ENCODE measurements at places on chromosomes 11 and 22.

DNA sequence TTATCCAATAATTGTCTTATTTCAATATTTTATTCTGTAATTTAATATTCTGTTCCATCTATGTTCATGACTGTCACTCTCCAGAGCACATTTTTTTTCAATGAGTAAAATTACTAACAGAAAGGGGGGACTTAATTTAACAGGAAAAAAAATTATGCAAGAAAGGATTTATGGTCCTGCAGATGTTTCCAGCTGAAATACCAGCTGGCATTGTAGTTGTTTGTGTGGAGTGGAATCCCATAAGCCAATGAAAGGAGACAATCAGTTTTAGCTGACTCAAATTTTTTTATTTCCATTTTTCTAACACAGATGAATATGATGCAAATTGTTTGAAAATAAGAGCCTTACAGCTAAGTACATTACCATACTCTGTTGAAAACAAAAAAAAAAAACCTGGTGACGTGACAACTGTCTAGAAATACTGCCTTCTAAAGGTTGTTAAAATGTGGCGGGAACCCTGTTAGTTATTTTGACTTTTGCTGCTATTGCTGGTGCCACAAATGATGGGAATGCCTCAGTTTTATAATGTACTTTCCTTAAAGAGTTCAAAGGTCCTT is 389.1 kb downstream of the ETS1 start:
- no peak for DNase-seq

DNA sequence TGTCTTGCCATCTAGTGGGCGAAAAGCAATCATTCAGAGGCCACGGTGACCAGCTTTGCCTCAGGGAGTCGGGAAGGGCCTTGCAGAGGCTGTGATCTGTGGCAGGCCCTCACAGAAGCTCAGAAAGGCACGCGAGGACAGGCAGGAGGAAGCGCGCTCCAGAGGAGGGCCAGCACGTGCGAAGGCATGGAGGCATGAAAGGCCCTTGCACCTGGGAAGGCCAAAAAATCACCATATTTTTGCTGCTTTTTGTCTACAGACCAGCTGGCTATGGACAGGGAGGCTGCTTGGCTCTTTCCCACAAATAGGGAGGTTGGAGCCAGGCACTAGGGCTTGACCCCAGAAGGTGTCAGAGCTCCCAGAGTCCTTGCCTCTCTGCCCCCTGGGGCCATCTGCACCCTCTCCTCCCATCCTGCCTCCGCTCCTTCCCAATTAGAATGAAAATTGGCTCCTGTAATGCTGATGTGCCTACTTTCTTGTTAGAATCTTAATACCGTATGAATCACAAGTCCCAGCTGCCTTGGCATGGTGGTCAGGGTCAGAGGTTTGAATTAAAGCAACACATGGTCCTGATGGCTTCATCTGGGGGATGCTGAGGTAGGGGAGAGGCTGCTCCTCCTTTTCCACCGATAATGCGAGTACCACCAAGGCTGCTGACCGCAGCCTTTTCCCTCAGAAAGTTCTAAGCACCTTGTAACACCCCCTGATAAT is 69.1 kb downstream of the FEZ1 start:
- DNase-seq, result no peak

DNA sequence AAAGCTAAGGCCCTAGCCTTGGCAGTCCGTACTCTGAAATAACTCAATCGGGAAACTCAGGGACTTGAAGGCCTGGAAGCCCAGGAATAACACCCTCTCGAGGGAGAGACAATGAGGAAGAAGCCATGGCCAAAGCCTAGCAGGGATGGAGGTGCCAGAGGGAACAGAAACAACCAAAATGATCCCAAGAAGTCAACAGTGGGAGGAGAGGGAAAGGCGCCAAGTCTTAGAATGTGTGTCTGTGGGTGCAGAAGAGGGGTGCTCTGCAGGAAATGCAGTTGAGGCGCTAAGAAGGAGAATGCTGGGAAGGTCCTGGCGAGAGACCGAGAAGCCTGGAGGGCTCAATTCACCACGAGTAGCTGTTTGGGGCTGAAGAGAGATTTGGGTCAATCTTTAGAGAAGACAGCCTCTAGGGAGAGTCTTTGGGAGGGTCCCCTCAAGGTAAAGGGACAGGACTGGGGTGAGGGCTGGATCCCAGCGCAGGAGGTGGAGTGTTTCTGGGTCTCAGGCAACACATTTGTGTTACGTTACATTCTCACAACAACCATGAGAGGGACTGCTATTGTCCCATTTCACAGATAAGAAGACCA is 760 bp upstream of the MAPK8IP1 start:
- DNase-seq, result no peak

GRCh38 chr11:59550842-59551658 is 39.7 kb downstream of the OR4D9 start:
- DNase-seq, result peak; percentile 84

DNA sequence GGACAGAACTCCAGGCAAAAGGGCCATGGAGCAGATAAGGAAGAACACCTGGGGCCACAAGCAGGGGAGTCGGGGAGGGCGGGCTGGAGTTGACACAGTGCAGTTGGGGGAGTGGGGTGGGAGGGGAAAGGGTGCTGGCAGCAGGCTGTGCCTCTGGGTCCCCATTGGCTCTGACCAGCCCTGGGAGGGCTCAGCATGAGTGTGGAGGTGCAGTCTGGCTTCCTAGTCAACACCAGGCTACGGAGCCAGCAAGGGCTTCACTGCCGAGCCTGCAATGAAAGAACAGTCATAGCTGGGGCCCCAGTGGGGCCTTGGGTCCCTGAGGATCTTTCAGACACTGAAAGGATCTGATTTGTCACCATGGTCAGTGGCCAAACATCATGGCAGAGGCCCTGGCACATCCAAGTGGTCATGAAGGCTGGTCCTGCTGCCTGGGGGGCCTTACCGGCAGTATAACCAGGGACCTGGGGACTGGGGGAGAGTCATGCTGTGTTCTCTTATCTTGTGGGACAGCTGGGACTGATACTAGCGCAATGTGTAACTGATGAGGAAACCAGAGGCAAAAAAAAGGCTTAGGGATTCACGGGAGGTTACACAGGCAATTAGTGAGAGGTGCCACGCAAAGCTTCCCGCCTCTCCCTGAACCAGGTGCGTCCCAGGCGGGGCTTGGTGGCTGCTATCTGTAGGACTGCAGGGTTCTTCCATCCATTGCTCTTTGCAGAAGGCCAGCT is 11.6 kb downstream of the SLC37A2 start:
- no peak for DNase-seq

DNA sequence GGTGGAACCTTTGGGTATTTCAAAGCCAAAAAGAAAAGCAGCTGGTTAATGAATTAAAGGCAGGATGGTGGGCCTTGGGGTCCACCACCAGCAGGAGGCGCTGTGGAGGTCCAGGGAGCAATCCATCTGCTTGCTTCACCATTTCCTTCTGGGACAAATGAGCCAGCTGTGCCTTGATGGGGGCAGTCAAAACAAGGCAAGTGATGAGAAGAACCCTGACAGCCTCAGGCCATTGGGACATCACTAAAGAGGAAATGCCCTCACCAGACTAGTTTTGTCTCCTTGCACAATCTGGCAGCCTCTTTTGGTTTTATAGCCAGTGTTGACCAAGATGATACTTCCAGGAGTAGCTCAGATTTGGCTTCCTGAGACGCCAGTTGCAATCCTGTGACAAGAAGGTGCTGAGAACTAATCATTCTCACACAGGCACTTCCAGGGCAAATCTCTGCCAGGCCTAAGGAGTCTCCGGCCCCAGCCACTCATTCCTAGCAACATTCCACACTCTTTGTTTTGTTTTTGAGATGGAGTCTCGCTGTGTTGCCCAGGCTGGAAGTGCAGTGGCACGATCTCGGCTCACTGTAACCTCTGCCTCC is 38.2 kb upstream of the WEE1 start:
- DNase-seq, result peak; percentile 81

DNA sequence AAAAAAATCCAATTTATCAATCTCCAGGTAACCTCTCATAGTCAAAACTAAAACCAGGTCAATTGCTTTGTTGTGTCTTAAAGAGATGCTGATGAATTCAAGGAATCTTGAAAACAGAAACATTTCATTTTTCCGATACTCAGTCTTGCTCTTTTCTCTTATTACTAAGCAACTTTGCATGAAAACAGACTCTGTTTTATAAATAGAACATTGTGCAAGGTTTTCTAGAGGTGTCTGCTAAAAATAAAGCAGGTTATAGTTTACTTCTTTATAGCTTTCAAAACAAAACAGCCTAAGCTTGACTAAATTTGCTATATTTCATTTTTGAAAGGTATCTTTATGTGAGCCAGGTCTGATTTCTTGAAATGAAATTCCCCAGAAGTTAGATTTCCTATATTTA is 109.3 kb downstream of the ARL14EP start:
- DNase-seq, result no peak

GRCh38 chr11:97832451-97832850 is 1188.3 kb upstream of the CNTN5 start:
- no peak for DNase-seq

GRCh38 chr11:46961041-46961440 is 24.5 kb downstream of the CSTPP1 start:
- no peak for DNase-seq

DNA sequence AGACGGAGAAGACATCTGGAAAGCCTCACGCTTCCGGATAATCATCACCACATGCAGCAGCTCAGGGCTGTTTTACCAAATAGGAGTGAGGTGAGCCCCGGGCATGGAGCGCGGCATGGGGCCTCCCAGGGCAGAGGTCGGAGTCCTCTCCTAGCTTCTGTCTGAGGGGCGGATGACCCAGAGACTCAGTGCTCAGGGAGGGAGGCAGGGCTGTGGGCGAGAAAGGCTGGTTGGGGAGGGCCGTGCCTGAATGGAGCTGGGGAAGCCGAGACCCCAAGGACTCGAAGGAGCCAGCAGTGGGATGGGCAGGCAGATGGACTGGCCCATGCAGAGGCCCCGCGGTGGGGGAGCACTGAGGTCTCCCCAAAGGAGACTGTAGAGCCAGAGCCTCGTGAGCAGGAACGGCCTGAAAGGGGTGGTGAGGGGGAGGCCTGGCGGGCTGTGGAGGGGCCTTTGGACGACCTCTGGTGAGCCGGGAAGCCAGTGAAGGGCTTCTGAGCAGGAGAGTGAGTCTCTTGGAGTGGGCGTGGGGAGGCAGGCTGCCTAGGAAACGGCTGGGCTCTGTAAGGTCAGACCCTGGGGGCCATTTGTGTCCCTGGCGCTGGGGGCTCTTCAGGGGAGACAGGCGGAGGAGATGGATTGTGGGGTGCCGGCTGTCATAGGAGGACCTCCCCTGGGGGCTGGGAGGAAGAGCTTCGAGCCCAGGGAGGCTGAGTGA is 24.7 kb upstream of the PANX2 start:
- DNase-seq, result no peak

DNA sequence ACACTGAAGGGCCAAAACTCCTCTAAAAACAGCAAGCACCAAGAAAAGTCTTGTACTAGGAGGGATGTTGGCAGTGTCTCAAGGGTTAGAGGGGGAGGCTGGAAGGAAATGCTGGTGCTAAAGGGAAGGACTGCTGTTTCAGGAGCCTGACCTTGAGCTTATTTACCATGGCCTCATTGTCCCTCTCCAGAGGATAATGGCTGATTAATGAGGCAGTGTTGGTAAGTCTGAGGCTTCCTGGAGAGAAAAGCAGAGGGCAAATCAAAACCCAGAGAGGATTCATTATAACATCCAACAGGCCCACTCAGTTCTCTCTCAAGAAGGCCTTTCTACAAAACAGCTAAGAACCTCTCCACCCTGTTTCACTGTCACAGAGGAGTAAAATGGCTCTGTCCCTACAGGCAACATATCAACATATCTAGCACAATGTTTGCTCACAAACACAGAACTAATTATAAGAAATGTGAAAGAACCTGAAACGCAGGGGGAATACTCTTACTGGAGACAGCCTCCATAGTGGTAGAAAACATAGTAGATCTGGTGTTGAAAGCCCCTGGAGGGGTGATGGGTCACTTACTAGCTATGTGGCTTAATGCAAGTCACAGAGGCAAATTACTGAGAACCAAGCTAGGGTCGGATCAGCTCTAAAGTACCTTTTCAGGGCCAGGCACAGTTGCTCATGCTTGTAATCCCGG is 31.4 kb downstream of the NUMA1 start:
- no peak for DNase-seq

- peak; percentile 58 for DNase-seq
Measured at GRCh38 chr11:2881981-2882375, 3.6 kb downstream of the CDKN1C start.

- DNase-seq, result no peak
Measured at GRCh38 chr11:110453684-110454354, 24.1 kb downstream of the FDX1 start.
